ENCODE measurements at places on chromosomes 16 and 17.

- peak overlapping the region; percentile 24 for H3K27ac ChIP-seq
- peak overlapping the region; percentile 100 for H3K4me3 ChIP-seq
- DNase-seq = no peak
- H3K36me3 ChIP-seq = peaks cover 35% of the 10 kb centered on the region
- no peaks in the 10 kb centered on the region for H3K27me3 ChIP-seq
These were observed 424 bp downstream of the C17orf100 start for GRCh38 chr17:6651919-6652452.

DNA sequence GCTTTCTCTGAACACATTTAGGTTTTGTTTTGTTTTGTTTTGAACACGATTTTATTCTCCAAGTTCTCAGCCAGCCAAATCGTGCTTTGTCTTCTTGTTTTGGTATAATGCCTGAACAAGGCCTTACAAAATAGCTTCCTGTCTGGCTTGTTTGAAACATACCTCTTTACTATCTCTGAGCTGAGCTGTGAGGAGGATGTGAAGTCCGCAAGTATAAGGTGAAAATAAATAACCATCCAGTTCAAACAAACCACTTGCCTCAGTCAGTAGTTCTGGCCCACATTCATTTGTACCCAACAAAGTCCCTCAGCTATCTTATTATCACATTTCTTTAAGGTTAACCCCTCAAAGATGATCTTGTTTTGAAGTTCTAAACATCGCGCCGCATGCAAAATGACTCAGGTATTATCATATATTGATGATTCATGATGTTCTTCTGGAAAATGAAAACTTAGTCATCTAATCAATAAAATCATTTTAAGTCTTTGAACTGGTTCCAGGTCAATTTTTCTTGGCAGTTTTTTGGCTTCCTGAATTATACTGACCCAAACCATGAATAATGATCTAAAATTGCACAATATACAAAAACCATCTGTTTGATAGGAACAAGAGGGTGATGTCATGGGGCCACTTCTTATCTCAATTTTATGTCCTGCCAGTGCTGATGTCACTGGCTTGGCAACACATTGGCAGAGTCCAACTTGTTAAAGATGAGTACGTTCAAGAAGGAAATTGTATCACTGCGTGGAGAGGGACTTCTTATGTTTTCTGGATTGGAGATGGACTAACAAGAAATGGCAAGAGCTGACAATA, 694.3 kb downstream of the KCNJ2 start:
- H3K27me3 ChIP-seq = no peaks in the 10 kb centered on the region
- no peaks in the 10 kb centered on the region for H3K36me3 ChIP-seq
- no peak overlapping the region for H3K27ac ChIP-seq
- H3K4me1 ChIP-seq = no peaks in the 10 kb centered on the region

GRCh38 chr16:16138034-16138635, 85.2 kb downstream of the ABCC6 start:
- H3K4me3 ChIP-seq = no peak overlapping the region
- peaks cover 9% of the 10 kb centered on the region for H3K4me1 ChIP-seq
- peaks cover 87% of the 10 kb centered on the region for H3K36me3 ChIP-seq
- H3K27me3 ChIP-seq = no peaks in the 10 kb centered on the region

DNA sequence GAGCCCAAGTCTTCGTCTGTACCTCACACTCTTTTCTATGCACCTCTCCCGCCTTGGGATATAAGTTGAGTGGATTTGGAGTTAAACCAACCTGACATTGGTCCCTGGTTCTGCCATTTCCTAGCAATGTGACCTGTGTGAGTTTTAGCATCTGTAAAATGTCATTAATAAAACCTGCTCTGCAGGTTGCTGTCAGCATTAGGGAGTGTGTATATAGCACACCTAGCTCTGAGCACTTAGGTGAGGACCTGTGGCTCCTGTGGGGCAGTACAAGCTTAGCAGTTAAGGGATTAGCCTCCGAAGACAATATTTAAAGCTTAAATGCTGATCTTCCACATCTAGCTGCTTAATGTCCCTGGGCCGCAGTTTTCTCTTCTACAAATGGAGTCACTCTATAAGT, 248.0 kb downstream of the TMEM114 start:
- DNase-seq = no peak
- no peaks in the 10 kb centered on the region for H3K36me3 ChIP-seq
- H3K4me3 ChIP-seq = no peak overlapping the region
- no peak overlapping the region for H3K27ac ChIP-seq
- H3K27me3 ChIP-seq = no peaks in the 10 kb centered on the region
- H3K4me1 ChIP-seq = no peaks in the 10 kb centered on the region

DNA sequence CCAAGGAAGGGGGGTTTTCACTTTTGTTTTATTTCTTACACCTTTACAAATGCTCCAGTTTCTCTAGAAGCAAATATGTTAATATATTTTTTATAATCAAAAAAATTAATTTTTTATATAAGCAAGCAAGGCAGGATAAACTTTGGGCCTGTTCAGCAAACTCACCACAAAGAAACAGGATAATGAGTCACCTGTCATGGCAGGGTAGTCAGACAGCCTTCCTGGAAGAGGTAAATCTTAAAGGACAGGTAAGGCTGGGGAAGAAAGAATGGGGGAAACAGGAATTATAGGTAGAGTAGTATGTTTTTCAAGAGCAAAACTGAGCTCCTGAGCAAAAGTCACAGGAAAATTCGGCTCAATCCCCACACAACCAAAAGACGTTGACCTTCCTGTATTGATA, 186.3 kb upstream of the SOX9 start:
- H3K27ac ChIP-seq = no peak overlapping the region
- no peaks in the 10 kb centered on the region for H3K27me3 ChIP-seq
- no peak for DNase-seq
- H3K4me3 ChIP-seq = no peak overlapping the region

- H3K4me3 ChIP-seq = no peak overlapping the region
- H3K27me3 ChIP-seq = no peaks in the 10 kb centered on the region
- peaks cover 12% of the 10 kb centered on the region for H3K4me1 ChIP-seq
- peaks cover 7% of the 10 kb centered on the region for H3K36me3 ChIP-seq
These were observed 54.2 kb downstream of the WIPI1 start for GRCh38 chr17:68403122-68403521.

DNA sequence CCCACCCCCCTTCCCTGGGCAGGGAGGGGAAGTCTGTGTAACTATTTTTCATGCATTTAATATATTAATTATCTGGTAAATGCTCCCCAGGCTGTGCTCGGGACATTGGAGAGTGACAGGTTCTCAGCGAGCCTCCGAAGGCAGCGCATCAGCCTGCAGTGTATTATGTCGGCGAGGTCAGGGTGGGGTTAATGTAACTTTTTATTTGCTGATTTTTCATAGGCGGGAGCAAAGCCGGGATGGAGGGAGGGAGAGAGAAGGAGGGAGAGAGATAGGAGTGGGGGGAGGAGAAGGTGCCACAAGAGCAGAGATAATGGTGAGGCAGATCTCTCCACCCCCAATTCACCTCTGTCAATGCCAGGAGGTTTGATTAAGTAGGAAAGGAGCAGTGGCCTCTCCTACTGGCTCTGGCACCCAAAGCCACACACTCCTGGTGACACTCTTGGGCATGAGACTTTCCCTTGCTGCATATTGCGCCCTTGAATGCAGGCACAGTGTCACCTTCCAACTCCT, 104.0 kb downstream of the MRM1 start:
- H3K27me3 ChIP-seq = peaks cover 36% of the 10 kb centered on the region
- no peak overlapping the region for H3K27ac ChIP-seq
- no peak for DNase-seq
- no peaks in the 10 kb centered on the region for H3K36me3 ChIP-seq
- H3K4me3 ChIP-seq = no peak overlapping the region

DNA sequence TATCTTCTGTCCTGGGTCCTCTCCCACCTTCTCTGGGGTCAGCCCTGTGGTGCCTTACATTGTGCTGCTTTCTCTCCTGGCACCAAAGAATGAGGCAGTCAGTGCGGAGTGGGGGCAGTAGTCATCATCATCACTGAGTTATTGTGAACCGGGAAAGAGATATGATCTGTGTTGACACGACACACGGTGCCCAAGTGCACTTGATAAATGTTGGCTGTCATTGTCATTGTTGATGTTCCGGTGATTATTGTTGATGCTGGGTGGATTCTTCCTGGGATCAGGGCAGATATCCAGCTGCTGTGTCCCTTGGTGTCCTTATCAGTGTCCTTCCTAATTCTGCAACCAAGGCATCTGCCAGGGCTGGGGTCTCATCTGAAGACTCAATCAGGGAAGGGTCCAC, 121.7 kb downstream of the ABCC6 start:
- H3K4me1 ChIP-seq = peaks cover 50% of the 10 kb centered on the region
- no peak for DNase-seq
- no peak overlapping the region for H3K27ac ChIP-seq

GRCh38 chr16:68873635-68874471, 30.5 kb downstream of the TANGO6 start:
- H3K27ac ChIP-seq = no peak overlapping the region
- H3K27me3 ChIP-seq = no peaks in the 10 kb centered on the region
- no peak for DNase-seq

GRCh38 chr16:68079626-68080344, 5.4 kb upstream of the NFATC3 start:
- H3K36me3 ChIP-seq = peaks cover 53% of the 10 kb centered on the region
- peak; percentile 44 for DNase-seq
- peak overlapping the region; percentile 91 for H3K27ac ChIP-seq
- H3K4me3 ChIP-seq = peak overlapping the region; percentile 64

DNA sequence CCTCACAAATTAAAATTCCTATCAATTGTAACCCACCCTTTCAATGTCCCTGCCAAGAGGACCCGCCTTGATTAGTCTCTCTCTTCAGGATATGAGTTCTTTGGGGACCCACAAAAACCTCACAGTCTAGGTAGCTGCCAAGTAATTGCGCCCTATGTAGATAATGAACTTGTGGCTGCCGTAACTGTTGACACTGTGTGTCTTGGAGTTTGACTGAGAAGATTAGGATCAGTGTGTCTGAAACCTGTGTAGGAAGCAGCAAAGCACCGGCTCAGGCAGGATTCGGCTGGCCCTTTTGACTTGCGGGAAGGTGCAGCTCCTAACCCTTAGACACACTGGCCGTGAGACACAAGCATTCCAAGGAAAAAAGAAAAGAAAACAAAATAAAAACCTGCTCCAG, 17.8 kb upstream of the SLC6A4 start:
- peaks cover 51% of the 10 kb centered on the region for H3K36me3 ChIP-seq
- no peak overlapping the region for H3K4me3 ChIP-seq
- no peak for DNase-seq
- no peaks in the 10 kb centered on the region for H3K4me1 ChIP-seq
- no peak overlapping the region for H3K27ac ChIP-seq

Data from activated B cell treated with CpG ODN at 0.5 μM for 24 hours (primary cell).